Ureter (tissue), 1 donor: ENCODE measurements at places on chromosomes 4 and X. TPM values are rescaled to one million over a fixed set of nuclear protein-coding genes. Genes with fewer than 3 reads are reported as not detected.

Gene TTC29
- total RNA-seq: 0.60 TPM

Gene F11
- not detected for total RNA-seq

Gene XAGE2
- total RNA-seq: not detected

Gene SOX3
- total RNA-seq: not detected

Gene NAP1L3
- 3.4 TPM for total RNA-seq

Gene GABRA4
- not detected for total RNA-seq

Gene CNGA1
- total RNA-seq: 36.8 TPM

Gene ENAM
- 0.05 TPM for total RNA-seq

Gene PLAC8
- 4.9 TPM for total RNA-seq

Gene CITED1
- not detected for total RNA-seq

Gene TCEAL2
- 11.7 TPM for total RNA-seq

Gene SPANXN4
- not detected for total RNA-seq

Gene MAGEA11
- total RNA-seq: 0.10 TPM

Gene ELK1
- 33.0 TPM for total RNA-seq

Gene XK
- 4.9 TPM for total RNA-seq

Gene UGT2B15
- 0.47 TPM for total RNA-seq

Gene DCHS2
- 1.8 TPM for total RNA-seq

Gene TMEM150C
- 4.8 TPM for total RNA-seq

Gene H2AZ1
- 107 TPM for total RNA-seq

Gene TRIML2
- total RNA-seq: not detected

Gene EFNB1
- total RNA-seq: 59.8 TPM

Gene BOD1L1
- total RNA-seq: 46.3 TPM

Gene CENPVL3
- total RNA-seq: not detected

Gene ARMCX1
- total RNA-seq: 17.6 TPM

Gene LUZP4
- not detected for total RNA-seq

Gene NPNT
- total RNA-seq: 5.8 TPM

Gene SOWAHB
- 14.3 TPM for total RNA-seq

Gene GC
- 0.65 TPM for total RNA-seq

Gene C1GALT1C1
- 22.4 TPM for total RNA-seq

Gene TBX22
- 0.18 TPM for total RNA-seq

Gene ASB9
- 2.0 TPM for total RNA-seq

Gene TNIP3
- total RNA-seq: 0.49 TPM

Gene POLN
- 3.1 TPM for total RNA-seq

Gene MAGEA10
- not detected for total RNA-seq

Gene TMSB15B
- total RNA-seq: 6.1 TPM

Gene NKX3-2
- total RNA-seq: not detected

Gene XG
- 1.6 TPM for total RNA-seq

Gene CXorf65
- not detected for total RNA-seq

Gene SLC25A43
- total RNA-seq: 19.7 TPM

Gene CHRDL1
- 34.7 TPM for total RNA-seq
